ENCODE measurements at places on chromosomes 11 and 22.

DNA sequence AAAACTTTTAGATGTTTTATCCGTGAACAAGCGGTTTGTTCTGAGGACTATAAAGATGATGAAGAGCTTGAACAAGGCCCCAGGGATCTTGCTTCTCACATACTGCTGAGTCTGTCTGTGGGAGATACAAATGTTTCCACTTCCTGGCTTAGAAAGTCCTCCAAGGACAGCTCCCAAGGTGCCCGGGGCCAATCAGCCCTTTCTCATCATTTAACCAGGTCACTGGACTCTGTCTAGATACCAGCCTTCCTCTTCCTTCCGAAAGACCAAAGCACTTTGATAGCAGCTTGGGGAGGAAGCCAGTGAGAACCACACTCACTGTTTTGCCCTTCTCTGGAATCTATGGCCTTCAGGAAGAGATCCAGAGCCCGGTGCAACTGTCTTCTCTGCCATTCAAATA lies 4.3 kb upstream of the MICAL2 start:
- H3K36me3 ChIP-seq, result no peaks in the 10 kb centered on the region
- DNase-seq, result no peak
- no peak overlapping the region for H3K4me3 ChIP-seq
- no peak overlapping the region for H3K27ac ChIP-seq

- no peak overlapping the region for H3K4me3 ChIP-seq
- no peak overlapping the region for H3K27ac ChIP-seq
- no peaks in the 10 kb centered on the region for H3K36me3 ChIP-seq
- H3K4me1 ChIP-seq, result no peaks in the 10 kb centered on the region
- no peaks in the 10 kb centered on the region for H3K27me3 ChIP-seq
Observed at GRCh38 chr11:32396991-32397390, 38.3 kb downstream of the WT1 start.

DNA sequence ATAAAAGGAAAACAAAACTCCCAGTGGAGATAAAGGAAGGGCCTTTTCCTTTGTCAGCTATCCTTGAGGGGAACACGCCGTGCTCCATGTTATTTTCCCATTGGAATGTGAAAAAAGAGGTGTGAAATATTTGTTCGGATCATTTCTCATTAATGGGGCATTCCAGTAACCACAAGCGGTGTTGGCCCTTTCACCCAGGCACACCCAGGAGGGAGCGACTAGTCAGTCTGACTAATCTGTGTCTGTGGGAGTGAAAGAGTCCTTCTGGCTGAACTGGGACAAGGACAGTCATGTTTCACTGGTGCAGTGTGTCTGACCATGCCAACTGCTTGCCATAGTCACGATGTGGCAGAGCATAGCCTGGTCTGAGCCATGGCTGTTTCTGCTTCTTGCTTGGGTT lies 13.0 kb upstream of the MYEOV start:
- peak; percentile 77 for DNase-seq
- no peak overlapping the region for H3K4me3 ChIP-seq
- H3K27me3 ChIP-seq, result no peaks in the 10 kb centered on the region
- no peak overlapping the region for H3K27ac ChIP-seq
- H3K4me1 ChIP-seq, result no peaks in the 10 kb centered on the region

GRCh38 chr11:119158467-119158866 lies 9.6 kb downstream of the ABCG4 start:
- no peak for DNase-seq
- H3K4me3 ChIP-seq, result no peak overlapping the region
- no peaks in the 10 kb centered on the region for H3K36me3 ChIP-seq
- H3K4me1 ChIP-seq, result no peaks in the 10 kb centered on the region
- H3K27me3 ChIP-seq, result no peaks in the 10 kb centered on the region

DNA sequence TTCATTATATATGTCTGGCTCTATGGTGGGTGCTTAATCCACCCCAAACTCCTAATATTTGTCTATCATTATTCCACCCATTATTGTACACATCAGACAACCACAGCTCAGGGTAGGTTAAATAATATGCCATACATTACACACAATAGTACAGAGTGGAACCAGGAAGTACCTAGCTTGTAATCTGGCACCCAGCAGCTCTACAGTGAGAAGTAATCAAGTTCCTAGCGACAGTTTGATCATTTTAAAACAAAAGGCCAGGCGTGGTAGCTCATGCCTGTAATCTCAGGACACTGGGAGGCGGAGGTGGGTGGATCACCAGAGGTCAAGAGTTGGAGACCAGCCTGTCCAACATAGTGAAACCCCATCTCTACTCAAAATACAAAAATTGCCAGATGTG lies 141.0 kb downstream of the LARGE1 start:
- no peak for DNase-seq
- no peak overlapping the region for H3K4me3 ChIP-seq
- no peaks in the 10 kb centered on the region for H3K36me3 ChIP-seq
- H3K4me1 ChIP-seq, result no peaks in the 10 kb centered on the region

DNA sequence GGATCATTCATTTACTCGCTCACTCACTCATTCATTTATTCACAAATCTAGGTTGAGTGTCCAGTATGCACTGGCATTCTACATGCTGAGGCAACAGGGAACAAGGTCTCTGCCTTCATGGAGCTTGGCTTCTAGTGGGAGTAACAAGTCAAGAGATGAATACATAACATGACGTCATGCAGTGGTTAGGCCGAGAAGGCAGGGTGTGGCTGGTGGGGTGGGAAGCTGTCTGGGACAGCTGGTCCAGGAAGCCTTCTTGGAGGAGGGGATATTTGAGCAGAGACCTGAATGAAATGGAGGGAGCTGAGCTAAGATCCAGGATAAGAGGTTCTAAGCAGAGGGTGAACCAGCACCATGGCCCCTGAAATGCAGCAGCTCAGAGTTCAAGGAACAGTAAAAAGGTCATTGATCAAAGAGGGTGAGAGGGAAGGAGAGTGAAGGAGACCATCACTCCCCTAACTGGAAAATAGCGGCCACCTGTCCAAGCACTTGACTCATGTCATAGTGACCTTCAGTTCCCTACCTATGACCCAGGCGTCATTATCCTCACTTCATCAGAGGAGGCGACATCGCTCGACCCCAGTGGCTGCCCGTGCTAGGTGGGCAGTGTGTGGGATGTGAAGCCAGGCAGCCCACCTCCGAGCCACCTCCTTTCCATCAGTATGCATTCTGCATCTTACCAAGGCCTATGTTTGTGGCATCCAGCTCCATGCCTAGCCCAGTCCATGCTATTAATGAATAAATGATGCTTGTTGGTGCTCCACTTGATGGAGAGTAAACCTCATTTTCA lies 105.0 kb downstream of the TSPAN18 start:
- no peaks in the 10 kb centered on the region for H3K27me3 ChIP-seq
- H3K4me3 ChIP-seq, result no peak overlapping the region
- no peak overlapping the region for H3K27ac ChIP-seq
- H3K4me1 ChIP-seq, result peaks cover 8% of the 10 kb centered on the region

DNA sequence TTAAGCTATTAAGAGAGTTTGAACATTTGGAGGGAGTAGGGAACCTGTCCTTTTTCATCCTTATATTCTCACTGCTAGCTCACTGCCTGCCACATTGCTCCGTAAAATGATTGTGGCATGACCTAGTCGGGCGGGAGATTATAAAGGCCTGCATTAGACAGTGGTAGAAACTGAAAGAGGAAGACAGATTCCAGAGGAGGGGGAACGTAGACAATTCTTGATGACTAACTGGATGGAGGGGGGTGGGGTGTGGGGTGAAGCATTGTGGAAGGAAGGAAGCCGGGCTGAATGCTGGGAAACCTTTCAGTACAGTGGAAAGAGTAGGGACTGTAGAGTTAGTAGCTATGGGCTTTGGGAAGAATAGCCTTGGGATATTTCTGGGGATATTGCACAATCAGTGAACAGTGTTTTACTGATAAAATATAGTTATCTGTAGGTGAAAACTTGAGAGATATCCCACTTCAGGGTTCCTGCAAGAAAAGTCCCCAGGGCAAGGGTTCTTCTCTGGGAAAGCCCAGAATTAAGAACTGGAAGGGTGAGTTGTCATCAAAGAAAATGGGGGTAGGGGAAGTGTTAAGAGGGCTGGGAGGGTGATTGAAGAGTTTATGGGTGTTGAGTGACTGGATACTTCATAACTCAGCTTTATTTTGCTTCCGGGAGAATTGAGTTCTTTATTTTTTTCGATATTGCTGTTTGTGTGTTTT lies 2.1 kb downstream of the MED15 start:
- peak; percentile 80 for DNase-seq
- no peak overlapping the region for H3K27ac ChIP-seq
- H3K27me3 ChIP-seq, result no peaks in the 10 kb centered on the region
- H3K4me3 ChIP-seq, result no peak overlapping the region
- H3K4me1 ChIP-seq, result peaks cover 8% of the 10 kb centered on the region
- no peaks in the 10 kb centered on the region for H3K36me3 ChIP-seq

GRCh38 chr11:42225664-42226063 lies 766.2 kb upstream of the LRRC4C start:
- H3K27ac ChIP-seq, result no peak overlapping the region
- H3K4me1 ChIP-seq, result no peaks in the 10 kb centered on the region
- no peak overlapping the region for H3K4me3 ChIP-seq
- no peaks in the 10 kb centered on the region for H3K27me3 ChIP-seq

- no peak for DNase-seq
- no peaks in the 10 kb centered on the region for H3K36me3 ChIP-seq
- no peak overlapping the region for H3K27ac ChIP-seq
- H3K4me1 ChIP-seq, result no peaks in the 10 kb centered on the region
- no peak overlapping the region for H3K4me3 ChIP-seq
Observed at GRCh38 chr22:24394254-24394653, 33.1 kb upstream of the ADORA2A start.

DNA sequence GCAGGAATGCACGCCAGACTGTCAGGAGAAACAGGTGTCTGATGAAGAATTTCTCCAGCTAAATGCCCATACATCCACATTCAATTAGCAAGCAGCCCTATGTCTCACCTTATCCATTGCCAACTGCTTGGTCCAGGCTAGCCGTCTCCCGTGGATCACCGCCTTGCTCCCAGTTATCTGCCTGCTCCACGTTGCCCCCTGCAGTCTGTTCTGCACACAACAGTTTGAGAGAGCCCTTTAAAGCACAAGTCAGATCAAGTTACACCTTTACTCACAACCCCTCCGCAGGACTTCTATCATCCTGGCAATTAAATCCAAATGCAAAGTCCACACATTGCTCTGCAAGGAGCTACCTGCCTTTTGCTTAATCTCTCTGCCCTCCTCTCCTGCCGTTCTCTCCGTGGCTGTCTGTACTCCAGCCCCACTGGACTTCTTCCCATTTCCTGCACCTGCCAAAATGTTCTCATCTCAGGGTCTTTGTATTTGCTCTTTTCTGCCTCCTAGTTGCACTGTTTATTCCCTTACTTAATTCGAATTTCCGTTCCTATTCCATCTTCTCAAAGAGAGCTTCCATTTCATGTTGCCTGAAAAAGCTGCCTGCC lies 185.3 kb upstream of the LARGE1 start:
- no peaks in the 10 kb centered on the region for H3K4me1 ChIP-seq
- no peaks in the 10 kb centered on the region for H3K36me3 ChIP-seq
- H3K27me3 ChIP-seq, result no peaks in the 10 kb centered on the region
- no peak overlapping the region for H3K27ac ChIP-seq
- DNase-seq, result peak; percentile 82

GRCh38 chr11:125170510-125171031 lies 6.0 kb downstream of the PKNOX2 start:
- no peak for DNase-seq
- H3K36me3 ChIP-seq, result no peaks in the 10 kb centered on the region
- H3K4me3 ChIP-seq, result no peak overlapping the region
- H3K27ac ChIP-seq, result no peak overlapping the region

- no peaks in the 10 kb centered on the region for H3K4me1 ChIP-seq
- H3K36me3 ChIP-seq, result no peaks in the 10 kb centered on the region
- H3K27me3 ChIP-seq, result no peaks in the 10 kb centered on the region
- H3K27ac ChIP-seq, result no peak overlapping the region
Observed at GRCh38 chr11:43316451-43316850, 4.7 kb downstream of the API5 start.
